GF-D8 (cell line): ENCODE measurements at places on chromosomes 7 and 10.

- no peak for DNase-seq
Observed at GRCh38 chr10:31745612-31746376, 182.8 kb downstream of the ARHGAP12 start.

DNA sequence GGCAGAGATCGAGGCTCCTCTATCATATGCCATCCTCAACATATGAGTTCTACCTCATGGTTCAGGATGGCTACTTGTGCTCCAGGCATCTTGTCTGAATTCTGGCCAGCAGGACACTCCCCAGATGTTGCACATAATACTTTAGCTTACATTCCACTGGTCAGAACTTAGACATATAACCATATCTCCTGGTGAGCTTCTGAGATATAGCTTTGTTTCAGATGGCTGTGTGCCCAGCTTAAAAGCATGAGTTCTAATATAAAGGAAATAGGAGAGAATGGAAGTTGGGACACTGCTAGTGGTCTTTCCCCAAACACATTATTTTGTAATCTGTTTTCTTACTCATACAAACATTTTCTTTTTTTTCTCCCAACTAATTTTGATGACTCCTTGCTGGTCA lies 50.8 kb upstream of the IFRD1 start:
- DNase-seq: no peak

- DNase-seq: no peak
Observed at GRCh38 chr7:155758348-155758747, 53.9 kb downstream of the SHH start.

- no peak for DNase-seq
Observed at GRCh38 chr7:119783799-119784198, 489.2 kb upstream of the KCND2 start.

- no peak for DNase-seq
Observed at GRCh38 chr7:148793590-148793989, 90.5 kb downstream of the EZH2 start.

DNA sequence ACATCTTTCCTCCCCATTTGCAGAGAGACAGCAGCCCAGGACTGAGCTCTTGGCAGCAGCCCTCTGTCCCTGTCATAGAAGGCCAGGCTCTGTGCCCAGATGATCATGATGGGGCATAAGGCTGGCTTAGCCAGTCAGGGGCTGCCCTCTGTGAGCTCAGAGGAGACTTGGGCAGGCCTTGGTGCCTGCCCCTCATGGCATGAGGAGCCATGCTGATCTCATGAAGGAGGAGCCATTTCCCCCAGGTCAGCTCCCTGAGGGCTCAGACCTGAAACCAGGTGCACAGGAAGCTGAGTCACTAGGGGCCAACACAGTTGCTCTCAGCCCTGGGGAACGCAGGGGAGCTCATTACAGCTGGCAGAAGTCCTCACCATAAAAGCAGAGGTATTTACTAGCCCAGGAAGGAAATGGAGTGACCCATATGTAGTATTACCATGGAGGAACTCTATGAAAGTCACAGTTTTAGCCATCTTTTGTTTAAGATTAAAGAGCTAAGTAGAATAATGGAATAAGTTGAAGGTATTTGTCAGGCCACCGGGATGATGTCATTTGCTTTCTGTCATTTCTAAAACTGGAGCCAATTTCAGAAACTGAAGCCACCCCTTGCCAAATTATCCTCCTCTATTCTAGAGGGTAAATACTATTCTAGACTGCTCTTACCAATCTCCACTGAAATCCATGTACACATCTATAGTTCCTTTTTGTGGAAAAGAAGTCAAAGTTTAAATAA lies 362.4 kb upstream of the ZNF32 start:
- no peak for DNase-seq

GRCh38 chr10:104680467-104681401 lies 39.6 kb downstream of the SORCS3 start:
- DNase-seq: no peak

DNA sequence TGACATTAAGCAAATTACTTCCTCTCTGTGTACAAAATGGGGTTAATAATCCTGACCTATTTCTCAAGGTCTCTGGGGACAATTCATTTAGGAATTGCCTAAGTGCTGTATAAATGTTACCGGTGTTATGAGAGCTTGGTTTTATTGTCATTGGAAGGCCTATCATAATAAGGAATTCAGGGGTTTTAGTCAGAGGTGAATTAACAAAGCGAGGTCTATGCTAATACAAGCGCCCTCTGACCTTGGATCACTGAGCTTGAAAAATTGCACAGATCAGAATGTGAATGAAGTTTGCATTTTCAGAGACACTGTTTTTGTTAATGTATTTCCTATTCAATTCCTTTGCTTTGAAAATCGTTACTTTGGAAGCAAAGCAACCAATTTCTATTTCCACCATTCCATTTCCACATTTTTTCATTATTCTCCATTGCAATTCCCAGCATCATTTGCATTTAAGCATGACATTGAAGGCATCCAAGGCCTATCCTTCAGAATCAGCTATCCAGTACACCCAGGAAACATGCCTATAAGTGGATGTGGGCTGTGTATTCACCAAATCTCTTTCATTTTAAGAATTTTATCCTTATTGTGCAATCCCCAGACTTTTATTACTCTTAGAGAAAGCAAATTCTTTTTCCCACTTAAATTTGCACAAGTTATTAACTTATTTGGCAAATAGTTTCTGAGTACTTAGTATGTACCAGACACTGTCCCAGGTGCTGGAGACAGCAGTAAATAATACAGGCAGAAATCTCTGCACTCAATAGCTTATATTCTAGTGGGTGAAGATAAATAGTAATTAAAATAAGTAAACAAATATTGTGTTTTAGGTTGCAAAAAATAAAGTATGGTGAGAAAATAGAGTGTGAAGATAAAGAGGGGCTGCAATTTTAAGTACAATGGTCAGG lies 133.1 kb downstream of the NRCAM start:
- DNase-seq: no peak

DNA sequence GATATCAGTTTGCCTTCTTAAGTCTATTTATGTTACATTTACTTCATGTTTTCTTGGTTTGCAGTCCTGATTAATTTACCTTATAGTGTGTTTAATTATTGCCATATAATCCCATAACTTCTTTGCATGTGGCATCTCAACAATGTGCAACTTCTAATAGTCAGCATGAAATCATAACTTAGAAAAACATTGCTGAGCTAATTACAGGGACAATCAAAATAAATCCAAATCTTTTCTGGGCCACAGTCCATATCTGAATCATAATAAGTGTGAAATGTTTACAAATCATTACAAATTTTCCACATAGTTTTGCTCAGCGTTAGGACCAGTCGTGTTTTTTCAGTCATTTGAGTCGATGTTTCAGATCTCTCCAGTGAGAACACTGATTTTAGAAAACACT lies 29.1 kb upstream of the CABCOCO1 start:
- no peak for DNase-seq

DNA sequence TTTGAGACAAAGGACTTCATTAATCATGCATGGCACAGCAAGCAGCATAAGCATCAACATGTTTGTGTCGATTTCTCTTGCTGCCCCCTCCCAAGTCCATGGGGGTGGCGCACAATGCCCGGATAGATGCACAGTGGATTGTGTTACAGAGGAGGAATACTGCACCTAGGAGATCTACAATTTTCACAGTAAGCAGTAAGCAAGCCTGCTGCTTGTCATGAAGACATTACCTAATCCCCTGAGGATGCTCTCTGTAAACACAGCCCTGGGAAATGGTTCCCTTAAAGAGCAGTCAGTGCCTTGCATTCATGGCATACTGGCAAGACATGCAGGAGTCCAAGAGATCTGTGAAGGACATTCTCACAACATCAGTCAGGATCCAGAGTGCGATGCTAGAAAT lies 137.7 kb downstream of the ETV1 start:
- DNase-seq: no peak

- DNase-seq: no peak
Observed at GRCh38 chr7:34373940-34374339, 284.1 kb upstream of the NPSR1 start.

DNA sequence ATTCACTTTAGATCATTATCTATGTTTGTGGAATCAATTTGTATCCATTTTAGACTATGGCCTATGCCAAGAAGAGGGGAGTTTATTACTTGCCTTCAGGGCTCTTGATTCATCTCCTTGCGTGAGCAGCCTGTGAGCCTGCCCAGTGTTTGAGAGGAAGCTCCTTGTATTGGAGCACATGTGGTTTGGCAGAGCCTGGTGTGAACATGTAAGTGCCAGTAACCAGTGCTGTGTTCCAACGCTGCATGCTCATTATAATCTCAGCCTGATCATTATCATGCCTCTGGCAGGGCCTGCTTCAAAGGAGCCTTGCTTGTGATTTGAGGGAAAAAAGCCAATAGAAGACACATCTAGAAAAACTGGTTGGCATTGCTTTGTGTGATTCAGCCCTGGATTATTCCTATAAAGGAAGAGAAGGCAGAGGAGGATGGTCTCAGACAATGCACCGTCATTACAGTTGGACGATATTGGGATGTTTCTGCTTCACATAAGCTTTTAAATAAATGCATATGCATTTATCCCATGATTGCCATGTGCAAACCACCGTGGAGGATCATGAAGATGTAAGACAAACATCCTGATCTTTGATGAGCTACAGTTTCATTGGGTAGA lies 203.4 kb upstream of the AHR start:
- no peak for DNase-seq

DNA sequence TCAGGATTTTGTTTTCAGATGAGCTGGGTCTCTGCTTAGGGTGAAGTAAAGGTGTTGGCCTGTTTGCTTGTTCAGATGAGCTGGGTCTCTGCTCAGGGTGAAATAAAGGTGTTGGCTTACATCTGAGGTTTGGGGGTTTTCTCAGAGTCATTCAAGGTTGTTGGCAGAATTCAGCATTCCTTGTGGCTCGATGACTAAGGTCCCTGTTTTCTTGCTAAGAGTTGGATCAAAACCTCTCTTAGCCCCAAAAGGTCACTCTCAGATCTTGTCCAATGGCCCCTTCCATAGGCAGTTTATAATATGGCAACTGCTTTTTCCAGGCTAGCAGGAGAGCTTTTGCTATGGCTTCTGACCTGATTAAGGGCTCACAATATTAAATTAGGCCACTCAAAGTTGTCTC lies 106.6 kb downstream of the ADAM22 start:
- no peak for DNase-seq

GRCh38 chr10:61905837-61906561 lies 4.5 kb downstream of the ARID5B start:
- no peak for DNase-seq

GRCh38 chr10:72503241-72503640 lies 122.6 kb downstream of the MICU1 start:
- peak; percentile 23 for DNase-seq

GRCh38 chr7:79180533-79180932 lies 272.9 kb downstream of the MAGI2 start:
- DNase-seq: no peak

GRCh38 chr7:100119970-100120732 lies 717 bp downstream of the CNPY4 start:
- DNase-seq: peak; percentile 21
